ENCODE measurements at places on chromosomes 5 and 9.

GRCh38 chr5:52331725-52332124 is 456.0 kb upstream of the ITGA1 start:
- no peak for DNase-seq

DNA sequence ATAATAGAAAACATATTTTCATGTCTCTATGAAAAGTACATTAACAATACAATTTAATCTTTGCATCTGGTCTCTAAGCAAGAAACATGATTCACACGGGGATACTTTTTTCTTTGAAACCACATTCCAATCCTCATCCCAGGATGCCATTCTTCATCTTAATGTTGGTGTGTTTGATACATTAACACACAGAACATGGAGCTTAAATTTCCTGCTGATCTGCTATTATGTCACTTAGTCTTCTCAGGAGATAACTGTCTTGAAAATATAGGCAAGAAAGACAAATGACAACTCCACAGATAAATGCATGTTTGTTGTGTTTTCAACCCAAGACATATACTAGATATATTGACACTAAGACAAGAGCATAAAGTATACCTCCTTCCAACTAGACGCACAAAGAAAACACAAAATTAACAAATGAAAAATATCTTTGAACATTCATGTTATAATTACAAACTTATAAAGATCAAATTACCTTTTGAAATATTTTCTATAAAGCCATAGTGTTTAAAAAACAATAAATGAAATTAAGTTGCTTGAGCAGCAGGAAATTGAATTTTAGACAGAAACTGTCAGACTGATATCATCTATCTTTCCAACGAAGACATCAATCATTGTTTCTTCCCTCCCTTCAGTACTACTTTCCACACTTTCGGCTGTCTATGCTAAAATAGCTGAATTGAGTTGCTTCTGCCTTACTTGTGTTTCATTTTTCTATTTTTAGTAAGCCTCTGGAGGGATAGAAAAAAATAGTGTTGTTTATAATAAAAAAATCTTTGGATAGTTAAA is 1676.7 kb upstream of the CDH9 start:
- no peak for DNase-seq

GRCh38 chr5:78574131-78574673 is 74.4 kb downstream of the LHFPL2 start:
- no peak for DNase-seq

DNA sequence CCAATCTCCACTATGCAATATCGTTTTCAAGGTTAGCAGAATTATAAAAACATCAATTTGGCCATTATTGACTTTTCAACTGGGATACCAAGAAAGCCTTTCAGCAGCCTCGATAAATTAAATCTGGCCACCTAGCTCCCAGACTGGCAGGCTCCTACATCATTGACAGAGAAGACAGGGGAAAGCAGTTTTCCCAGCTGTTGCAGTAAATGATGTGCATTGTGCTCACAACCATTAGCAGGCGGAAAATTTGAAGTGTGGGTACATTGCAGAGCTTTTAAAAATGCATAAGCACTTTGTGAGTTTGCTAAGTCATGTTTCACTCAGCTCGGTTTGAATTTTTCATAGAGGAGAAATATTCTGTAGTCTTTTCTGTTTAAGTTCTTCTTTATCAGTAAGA is 297.9 kb downstream of the KCTD16 start:
- DNase-seq: no peak

DNA sequence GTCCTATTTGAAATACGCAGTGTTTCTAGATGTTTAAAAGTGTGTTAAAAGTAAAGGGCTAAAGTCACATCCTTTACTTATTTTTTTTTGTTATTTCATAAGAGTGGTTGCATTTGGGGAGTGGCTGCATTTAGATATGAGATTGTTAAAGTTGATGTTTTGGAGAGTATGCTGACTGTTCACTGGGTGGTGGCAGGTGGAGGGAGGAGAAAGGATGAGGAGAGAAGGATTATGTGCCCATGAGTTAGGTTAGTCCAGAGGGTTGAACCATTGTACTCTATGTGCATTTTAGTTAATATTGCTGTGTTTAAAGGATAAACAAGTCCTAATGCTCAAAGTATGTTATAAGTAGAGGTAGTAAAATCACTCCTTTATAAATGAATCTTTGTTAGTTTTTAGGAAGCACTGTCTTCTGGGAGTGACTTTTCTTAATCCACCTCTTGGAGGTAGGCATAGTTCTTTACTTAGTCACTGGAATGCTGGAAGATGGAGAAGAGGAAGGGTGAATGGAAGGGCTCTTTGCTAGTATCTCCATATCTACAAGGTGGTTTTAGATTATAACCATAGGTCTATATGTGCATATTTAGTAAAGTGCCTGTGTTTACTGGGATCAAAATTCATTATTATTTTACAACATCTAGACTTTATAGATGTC is 332.3 kb downstream of the NPR3 start:
- DNase-seq: no peak

DNA sequence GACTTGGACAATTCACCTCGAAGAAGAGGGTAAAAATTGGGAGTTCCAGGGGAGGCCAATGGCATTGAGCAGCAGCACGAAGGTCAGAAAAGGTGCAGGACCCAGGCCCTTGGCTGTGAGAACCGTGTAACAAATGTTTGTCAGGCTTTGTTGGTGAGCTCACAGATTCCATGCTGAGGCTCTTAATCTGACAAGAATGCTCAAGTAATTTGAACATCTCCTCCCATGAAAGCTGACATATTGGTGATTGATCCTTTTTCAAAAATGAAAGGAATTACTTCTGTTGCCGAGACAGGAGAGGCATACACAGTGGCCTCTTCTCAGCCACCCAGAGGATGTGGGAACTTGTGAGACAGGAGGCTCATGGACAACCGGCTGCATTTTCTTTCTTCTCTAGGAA is 11.6 kb downstream of the RAI14 start:
- no peak for DNase-seq

DNA sequence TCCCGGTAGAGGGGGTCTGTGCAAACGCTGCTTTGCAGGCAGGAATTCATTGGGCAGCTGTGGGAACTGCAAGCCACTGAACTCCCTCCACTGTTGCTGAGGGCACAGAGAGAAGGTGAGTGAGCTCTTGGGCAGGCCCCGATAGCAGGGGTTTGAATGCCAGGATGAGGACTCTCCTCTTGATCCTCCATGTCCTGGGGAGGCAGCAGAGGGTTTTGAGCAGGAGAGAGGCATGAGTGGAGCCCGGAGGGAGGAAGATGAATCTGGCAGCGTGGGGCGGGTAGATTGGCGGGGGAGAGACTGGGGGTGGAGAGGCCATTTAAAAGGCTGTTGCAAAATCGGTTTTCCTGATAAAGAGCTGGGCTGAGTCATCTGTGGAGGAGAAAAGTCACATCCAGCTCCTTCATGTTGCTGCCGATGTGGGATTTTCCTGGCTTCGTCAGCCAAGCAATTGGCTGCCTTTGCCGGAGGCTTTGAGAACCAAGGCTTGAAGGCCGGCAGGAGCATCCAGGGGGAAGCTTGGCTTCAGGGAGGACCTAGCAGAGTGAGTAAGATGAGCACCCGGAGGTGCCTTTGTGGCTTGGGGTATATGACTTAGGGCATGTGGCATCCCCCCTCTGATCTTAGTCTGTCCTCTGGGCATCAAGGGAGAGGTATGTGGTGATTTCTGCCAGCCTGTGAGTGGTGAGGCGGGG is at the start of gene SYNPO:
SYNPO (plus strand) TSS at position 350 of the 695 bp plus-strand sequence. CDS start 7,616 bp downstream, outside the sequence.
- DNase-seq: no peak

- DNase-seq: no peak
Observed at GRCh38 chr5:6861036-6861435, 147.8 kb downstream of the TENT4A start.

- DNase-seq: no peak
Observed at GRCh38 chr5:158389786-158390185, 530.8 kb upstream of the CLINT1 start.

DNA sequence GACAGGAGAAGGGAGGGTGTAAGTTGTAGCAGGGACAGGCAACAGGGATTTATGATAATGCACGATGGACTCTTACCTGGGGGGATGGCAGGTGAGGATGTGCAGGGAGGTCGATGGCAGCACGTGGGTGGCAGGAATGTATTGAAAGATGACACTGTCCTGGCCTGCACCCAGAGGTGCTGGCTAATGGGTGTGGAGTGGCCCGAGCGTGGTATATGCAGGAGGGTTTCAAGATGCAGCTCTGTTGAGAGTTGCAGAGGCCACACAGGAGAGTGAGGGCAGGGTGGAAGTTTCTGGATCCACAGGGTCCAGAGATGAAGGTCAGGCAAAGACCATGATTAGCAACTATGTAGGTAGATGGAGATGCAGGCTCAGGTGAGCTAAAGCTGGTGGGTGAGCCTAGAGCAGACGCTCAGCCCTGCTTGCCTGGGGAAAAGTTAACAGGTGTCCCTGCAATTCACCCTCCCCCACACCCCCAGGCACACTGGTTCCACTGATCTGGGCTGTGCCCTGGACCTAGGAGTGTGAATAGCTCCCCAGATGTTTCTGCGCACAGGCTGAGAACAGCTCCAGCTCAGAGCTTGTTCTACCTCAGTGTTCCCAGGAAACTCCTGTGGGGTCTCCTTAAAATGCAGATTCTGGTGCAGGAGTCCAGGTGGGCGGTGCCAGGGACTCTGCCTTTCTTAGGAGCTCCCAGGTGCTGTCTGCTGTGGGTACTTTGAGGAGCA is 21.5 kb upstream of the S1PR3 start:
- no peak for DNase-seq

DNA sequence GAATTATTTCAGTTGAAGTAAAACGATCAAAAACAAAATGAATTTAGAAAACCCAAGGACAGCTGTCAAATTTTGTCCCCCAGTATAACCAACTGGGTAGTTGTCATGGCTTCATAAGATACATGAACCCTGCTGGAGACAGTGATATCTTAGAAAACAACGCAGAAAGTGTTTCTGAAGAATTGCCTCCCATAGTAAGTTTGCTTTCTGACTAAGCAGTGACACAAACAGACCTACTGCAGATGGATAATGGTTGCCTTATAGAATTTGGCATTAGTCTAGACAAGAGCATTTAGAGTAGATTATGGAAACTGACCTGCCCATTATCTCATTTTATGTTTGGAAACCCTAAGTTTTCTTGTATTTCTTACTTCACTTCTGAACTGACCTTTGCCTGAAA is 187.7 kb upstream of the KCNN2 start:
- DNase-seq: no peak

GRCh38 chr9:33721674-33722358 is 73.5 kb upstream of the PRSS3 start:
- peak; percentile 72 for DNase-seq

- no peak for DNase-seq
Observed at GRCh38 chr5:137596941-137597340, 97.8 kb upstream of the SPOCK1 start.

GRCh38 chr9:10614196-10614800 is 1.5 kb upstream of the PTPRD start:
- DNase-seq: no peak

DNA sequence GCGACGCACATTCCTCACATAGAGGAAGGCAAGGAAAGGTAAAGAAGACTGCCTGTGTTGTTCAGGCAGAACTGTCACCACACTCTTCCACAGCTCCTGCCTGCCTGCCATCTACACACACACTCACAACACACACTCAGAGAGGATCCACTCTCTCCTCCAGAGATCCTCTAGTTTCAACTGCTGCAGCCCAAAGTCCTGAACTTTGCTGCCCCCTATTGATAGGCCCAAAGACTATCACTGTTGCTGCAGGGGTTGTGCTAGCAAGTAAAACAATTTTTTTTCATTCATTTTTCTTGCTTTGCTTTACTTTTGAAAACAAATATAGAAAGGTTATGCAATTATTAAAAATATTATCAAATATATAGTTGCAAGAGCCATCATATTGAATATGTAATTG is 5.9 kb upstream of the CFAP90 start:
- DNase-seq: no peak

GRCh38 chr5:160621526-160621925 is 199.9 kb downstream of the PTTG1 start:
- no peak for DNase-seq

DNA sequence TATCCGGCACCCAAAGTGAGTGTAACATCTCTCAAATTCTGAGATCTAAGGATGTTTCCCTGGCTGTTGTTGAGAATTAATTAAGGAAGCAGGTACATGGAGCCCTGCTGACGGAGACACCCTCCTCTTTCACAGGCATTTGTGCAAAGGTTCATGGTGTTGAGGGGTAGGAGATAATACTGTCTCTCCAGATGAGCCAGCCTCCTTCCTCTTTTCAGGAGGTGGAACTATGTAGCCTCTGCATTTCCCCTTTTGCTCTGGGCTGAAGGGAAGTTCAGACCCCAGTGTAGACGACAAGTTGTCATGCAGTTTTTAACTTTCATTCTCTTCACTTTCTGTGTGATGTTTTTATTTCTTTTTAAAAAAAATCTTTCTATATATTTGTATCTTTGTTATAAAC is 107.5 kb downstream of the GALNT10 start:
- DNase-seq: no peak

GRCh38 chr9:112035166-112035826 is 138.7 kb downstream of the UGCG start:
- no peak for DNase-seq

DNA sequence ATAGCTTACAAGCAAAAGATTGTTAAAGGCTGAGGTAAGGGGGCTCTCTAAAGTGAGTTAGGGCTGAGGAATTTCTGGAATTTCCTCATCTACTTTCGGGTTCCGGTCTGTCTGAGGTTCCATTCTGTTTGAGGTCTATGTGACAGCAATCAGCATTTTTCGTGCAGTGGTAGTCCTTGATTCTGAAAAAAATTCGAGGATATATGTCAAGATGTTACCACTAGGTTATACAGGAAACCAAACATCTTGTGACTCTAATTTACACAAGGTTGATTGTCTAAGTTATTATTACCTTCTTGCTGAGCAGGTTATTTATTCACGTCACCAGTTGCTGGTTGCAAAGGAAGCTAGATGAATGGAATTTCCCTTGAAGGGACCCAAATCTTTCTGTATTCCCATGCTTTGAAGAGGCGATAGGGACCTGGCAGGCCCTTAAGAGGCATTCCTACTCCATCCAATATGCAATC is 35.2 kb downstream of the RLN2 start:
- no peak for DNase-seq

GRCh38 chr5:57863661-57864060 is 381.1 kb upstream of the ACTBL2 start:
- no peak for DNase-seq

DNA sequence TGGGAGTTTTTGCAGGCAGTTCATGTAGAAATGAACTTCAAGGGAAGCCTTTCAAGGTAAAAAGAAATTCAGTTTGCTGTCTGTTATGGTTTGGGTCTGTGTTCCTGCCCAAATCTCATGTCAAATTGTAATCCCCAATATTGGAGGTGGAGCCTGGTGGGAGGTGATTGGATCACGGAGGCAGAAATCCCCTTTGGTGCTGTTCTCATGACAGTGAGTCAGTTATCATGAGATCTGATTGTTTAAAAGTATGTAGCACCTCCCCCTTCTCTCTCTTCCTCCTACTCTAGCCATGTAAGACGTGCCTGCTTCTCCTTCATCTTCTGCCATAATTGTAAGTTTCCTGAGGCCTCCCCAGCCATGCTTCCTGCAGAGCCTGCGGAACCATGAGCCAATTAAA is 341.4 kb downstream of the ARHGEF28 start:
- no peak for DNase-seq
